ENCODE measurements at places on chromosomes 5 and 9. TPM values are rescaled to one million over a fixed set of nuclear protein-coding genes. Genes with fewer than 3 reads are reported as not detected.

Gene FOXI1
- total RNA-seq: not detected

Gene SOX30
- total RNA-seq: 0.93 TPM

Gene IFNA13
- not detected for total RNA-seq

Gene SHOC1
- total RNA-seq: not detected

DNA sequence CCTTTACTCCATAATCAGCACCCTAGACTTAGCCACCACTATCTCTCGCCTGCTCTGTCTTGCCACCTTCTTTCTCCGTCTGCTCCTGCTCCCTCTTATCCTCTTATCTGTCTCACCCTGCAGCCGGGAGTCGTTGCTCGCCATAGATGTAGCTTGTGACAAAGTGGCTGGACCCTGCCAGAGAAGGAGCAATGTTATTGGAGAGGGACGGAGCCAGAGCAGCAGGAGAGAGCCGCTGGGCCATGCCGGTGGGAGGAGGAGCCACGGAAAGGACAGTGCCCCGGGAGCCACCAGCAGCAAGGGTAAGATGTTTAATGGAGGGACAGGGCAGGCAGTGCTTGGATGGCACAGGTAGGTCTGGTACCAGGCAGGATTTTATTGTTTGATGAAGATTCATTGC lies 137.3 kb downstream of the SEC61B start:
- no peak for DNase-seq

DNA sequence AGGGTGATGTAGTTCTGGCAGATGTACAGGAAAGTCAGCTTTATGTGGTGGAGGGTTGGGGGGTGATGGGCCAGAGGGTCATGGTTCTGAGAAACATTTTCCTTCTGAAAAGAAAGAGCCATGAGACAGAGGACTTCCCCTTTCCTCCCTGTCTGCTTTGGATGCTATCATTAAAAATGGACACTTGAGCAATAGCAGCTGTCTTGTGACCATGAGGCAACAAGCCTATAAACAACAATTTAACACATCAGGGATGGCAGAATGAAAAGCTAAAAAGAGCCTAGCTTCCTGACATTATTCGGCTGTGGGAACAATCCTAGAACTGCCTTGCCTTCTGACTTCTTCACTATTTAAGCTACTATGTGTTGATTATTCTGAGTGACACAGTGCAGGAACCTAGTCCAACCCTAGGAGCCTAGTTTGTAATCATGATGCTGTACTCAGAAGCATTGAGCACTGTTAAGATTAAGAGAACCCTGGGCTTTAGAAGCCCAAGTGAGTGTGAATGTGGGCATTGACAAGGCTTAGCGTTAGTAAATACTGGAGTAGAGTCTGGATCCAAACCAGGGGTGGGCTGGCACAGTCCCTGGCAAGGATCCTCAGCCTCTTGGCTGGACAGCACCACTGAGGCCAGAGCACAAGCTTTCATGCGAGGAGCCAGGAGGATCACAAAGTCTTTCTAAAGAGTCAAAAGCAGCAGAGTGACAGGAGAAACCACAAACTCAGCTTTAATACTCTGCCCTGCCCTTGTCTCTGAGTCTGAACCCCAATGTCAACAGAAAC lies 178.5 kb upstream of the EGFLAM start:
- DNase-seq: no peak

GRCh38 chr9:32344551-32345182 lies 39.8 kb upstream of the ACO1 start:
- no peak for DNase-seq

DNA sequence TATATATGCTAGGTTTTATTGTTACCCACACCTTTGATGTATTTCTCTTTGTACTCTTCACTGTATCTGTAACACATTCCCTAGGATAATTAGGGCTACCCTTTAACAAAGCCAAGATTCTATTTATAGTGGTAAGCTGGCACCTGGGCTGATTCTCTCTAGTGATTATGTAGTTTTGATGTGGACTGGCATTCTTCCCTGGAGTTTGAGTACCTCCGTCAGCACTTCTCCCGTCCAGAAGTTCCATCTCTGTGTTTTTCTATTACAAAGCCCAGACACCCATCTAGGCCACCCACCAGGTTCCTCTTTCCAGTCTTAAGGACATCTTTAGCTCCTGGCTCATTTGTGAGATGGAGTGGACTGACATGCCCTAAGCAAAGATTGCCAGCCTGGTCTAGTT lies 55.9 kb upstream of the CDKN2B start:
- DNase-seq: no peak

- no peak for DNase-seq
These were observed 981.4 kb upstream of the WWC1 start for GRCh38 chr5:167309941-167310517.

DNA sequence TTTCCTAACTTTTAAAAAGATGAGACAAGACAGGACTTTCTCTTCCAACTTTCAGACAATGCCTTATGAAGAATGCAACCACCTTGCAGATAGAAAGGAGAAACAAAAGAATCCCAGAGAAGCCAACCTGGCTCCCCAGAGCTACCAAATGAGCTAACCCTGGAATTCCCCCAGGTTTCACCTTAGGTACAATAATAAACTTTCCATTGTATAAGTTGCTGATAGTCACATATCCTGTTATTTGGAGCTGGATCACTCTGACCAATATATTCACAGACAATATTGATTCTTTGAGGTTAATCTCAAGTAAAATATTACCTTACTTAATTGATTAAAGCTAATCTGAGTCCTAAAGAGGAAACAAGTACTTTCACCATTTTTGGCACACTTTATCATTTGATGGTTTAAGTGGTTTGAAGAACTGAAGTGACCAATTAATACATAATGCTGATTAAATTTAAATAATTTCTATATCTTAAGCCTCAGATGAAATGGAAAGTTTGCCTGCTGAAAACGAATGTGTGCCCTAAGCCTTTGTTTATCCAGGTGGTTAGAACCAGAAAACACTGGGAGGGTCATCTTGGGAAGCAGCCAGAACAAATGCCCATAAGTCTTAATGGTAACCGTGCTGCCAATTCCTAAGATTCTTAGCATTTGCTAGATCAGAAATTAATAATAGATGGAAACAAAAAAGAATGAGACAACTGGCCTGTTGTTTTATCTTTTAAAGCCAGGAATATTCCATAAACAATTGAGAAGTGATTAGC lies 159.6 kb upstream of the SLC12A2 start:
- DNase-seq: no peak
